Activated CD4-positive, alpha-beta memory T cell treated with anti-CD3 and anti-CD28 coated beads for 36 hours (primary cell): ENCODE measurements at places on chromosomes 7 and 10. TPM values are rescaled to one million over a fixed set of nuclear protein-coding genes. Genes with fewer than 3 reads are reported as not detected.
A peak's percentile ranks its signal among the peaks of the same experiment; 100 is the strongest.

- DNase-seq: no peak
These were observed 33.8 kb upstream of the CUX1 start for GRCh38 chr7:101783381-101784181.

GRCh38 chr10:74079936-74080590 lies 70.6 kb downstream of the AP3M1 start:
- no peak for DNase-seq

- DNase-seq: peak; percentile 74
These were observed 138.2 kb downstream of the SVIL start for GRCh38 chr10:29496341-29497162.

DNA sequence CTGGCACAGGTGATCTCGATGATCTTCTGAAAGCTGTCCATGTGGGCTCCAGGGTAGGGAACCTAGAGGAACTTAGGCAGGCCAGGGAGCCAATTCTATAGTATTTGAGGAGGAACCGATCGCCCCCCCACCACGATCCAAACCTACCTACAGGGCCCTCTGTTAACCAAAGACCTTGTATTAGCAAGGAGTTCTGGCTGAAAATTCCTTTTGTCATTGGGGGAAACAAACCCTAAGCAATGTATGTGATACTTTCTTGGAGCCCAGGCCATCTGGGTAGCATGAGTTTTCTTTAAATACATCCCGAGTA lies 62.1 kb downstream of the CHN2 start:
- no peak for DNase-seq

DNA sequence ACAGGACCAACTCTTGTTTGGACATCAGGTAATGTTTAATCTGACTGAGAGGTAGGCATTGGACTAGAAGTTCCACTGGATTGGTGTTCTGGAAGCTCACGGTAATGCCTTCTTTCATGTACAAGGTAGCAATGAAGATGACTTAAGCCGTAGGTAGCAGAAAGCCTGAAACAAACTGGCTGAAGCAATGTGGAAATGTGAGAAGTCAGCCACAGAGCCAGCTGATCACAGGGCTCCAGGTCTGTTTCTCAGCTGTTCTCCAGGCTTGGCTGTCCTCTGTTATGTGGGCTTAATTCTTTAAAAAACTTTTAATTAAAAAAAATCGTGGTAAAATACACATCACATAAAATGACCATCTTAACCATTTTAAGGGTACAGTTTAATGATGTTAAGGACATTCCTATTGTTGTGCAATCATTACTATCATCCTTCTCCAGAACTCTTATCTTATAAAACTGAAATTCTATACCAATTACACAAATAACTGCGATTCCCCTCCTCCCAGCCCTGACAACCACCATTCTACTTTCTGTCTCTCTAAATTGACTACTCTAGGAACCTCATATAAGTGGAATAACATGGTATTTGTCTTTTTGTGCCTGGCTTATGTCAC lies 101.4 kb upstream of the ZNF32 start:
- no peak for DNase-seq

DNA sequence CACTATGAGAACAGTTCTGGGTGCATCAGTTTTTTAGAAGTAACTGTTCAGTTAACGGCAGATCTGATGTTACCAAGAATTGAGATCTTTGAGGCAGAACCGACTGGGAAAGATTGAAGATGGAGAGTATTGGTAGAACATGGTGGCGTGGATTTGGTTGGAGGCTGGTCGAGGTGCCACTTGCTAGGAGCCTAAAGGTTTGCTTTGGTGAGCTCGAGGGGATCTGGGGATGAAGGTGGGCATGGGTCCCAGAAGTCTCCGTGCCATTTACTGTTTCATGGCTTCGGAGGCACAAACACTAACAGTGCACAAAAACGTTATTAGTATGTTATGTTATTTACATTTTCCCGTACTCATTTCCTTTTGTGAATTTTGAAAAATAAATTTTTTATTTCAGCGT lies 81.4 kb downstream of the ADCY1 start:
- DNase-seq: no peak

- no peak for DNase-seq
These were observed 19.1 kb downstream of the DPYSL4 start for GRCh38 chr10:132205650-132206376.

DNA sequence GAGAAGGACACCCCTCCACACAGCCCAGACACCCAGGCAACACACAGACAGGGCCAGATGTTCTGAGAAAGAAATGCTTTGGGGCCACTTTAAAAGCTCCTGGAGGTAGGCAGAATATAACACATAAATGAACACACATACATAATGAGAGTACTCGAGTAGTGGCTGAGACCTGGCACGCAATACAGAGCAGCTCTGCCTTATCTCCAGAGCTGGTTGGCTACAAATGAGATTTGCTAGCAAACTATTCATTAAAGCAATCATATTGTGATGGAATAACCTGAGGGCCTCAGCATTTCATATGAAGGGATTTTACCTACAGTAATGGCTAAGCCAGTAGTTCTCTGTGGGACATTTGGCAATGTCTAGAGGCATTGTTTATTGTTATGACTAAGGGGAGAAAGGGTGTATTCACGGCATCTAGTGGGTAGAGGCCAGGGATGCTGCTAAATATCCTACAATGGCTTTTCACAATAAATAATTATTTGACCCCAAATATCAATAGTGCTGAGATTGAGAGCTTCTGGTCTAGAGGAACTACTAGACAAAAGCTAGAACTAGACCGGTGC lies 5.5 kb upstream of the IMPDH1 start:
- DNase-seq: no peak

GRCh38 chr7:116736927-116737715 lies 65.1 kb downstream of the MET start:
- no peak for DNase-seq

DNA sequence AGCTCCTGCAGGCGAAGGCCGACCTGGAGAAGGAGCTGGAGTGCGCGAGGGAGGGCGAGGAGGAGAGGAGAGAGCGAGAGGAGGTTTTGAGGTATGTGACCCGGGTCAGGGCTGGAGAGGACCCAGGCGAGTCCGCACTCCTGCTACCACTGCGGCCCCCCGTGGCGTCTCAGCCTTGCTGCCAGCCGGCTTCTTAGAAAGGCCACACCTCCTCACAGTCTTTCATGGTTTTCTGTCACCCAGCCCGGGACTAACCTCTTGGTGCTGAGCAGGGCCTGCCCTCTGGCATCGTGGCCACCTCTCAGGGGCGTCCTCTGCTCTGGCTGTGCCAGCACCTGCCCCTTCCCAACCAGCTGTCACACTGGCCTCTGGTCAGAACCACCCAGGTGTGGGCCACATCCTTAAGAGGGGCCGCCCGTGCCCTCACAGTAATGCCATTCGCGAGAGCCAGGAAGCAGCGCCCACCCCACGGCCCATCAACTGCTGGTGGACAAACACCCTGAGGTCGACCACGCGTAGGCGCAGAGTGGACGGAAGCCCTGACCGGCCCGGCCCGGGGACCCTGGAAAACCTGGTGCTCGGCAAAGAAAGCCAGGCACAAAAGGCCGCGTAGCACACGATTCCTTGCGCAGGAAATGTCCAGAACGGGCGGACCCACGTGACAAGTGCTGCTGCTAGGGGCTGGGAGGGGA lies 34.4 kb downstream of the IQCE start:
- DNase-seq: no peak

- peak; percentile 20 for DNase-seq
These were observed 57.2 kb upstream of the VIPR2 start for GRCh38 chr7:159201722-159202330.

- DNase-seq: no peak
These were observed 11.6 kb downstream of the SCART1 start for GRCh38 chr10:133465191-133465949.

GRCh38 chr10:99920901-99921300 lies 88.8 kb downstream of the DNMBP start:
- DNase-seq: no peak

- peak; percentile 70 for DNase-seq
These were observed 473 bp downstream of the CYP51A1 start for GRCh38 chr7:92133737-92134270.

The AKR1C3 gene
- total RNA-seq: 0.33 TPM

The GRID1 gene
- total RNA-seq: not detected

The NRAP gene
- not detected for total RNA-seq

The MBLAC1 gene
- 2.3 TPM for total RNA-seq

The ACTL6B gene
- not detected for total RNA-seq

The BEND7 gene
- total RNA-seq: not detected
